Caco-2 (cell line): ENCODE measurements at places on chromosomes 6 and 20. TPM values are rescaled to one million over a fixed set of nuclear protein-coding genes. Genes with fewer than 3 reads are reported as not detected.

DNA sequence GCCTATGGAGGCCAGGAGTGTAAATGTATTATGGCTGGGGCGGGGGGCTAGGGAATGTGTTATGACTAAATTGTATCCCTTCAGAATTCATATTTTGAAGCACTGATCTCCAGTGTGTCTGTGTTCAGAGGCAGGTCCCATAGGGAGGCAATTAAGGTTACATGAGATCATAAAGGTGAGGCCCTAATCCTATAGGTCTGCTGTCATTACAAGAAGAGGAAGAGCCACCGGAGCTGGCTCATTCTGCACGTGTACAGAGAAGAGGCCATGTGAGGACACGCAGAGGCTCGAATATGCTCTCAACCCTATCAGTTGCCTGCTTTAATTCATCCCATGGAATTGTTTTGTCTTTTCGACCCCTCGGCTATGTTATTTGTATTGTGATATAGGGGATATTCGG is 76.9 kb downstream of the VTA1 start:
- DNase-seq = no peak

DNA sequence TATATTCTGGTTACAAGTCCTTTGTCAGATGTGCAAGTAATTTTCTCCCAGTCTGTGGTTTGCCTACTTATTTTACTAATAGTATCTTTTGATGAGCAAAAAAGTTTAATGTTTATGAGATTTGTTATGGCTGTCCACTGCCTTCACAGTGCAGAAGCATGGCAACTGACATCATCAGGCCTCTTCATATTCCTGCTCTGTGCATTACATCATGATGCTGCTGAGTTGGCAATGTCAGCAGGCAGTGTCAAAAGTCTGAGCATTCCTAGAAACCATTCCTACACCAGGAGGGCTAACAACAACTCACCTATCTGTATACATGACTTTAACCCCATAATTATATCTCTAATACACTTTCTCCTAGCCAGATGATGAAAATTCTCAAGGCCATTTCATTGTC is 10.8 kb upstream of the OR2B2 start:
- no peak for DNase-seq

- no peak for DNase-seq
These were observed 12.4 kb downstream of the MTHFD1L start for GRCh38 chr6:150877928-150878327.

CFAP206 gene
- 0.23 TPM in 1 of 2 replicates, not detected in the other for total RNA-seq

GRCh38 chr6:153673225-153673624 is 365.8 kb upstream of the OPRM1 start:
- no peak for DNase-seq

DNA sequence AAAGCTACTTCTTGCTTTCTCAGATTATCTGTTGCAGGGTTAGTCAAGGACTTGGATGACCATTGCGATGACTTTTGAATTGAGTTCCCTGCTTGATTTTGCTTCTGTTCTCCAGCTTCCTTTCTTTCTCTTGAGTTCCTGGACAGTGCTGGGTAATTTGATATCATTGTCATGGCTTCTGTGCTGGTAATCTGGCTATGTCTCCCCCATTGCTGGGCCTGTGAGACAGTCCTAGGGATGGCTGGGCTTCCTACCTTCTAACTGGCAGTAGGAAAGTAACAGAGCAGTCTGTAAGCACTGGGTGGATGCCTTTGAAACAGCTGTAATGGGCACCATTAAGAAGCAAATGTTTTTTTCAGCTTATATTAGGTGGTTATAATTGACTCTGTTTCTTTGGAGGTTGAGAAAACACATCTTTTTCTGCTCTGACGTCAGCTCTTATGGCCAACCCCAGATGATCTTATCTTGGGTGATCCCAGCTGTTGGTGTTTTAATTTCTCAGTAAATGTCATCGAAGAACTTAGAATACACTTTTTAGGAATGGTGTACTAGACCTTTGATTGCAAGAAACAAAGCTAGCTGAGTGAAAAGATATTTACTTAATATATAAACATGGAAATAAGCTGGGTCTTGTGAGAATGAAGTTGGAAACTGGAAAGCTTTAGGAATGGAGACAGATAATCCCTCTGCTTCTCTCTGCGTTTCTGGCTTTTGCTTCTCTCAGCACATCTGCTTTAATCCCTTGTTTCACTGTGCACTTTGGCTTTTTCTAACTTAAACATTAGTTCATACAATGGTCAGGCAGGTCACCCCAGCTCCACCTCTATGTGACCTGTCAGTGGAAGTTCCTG is 195.0 kb upstream of the MAN1A1 start:
- DNase-seq = no peak

DNA sequence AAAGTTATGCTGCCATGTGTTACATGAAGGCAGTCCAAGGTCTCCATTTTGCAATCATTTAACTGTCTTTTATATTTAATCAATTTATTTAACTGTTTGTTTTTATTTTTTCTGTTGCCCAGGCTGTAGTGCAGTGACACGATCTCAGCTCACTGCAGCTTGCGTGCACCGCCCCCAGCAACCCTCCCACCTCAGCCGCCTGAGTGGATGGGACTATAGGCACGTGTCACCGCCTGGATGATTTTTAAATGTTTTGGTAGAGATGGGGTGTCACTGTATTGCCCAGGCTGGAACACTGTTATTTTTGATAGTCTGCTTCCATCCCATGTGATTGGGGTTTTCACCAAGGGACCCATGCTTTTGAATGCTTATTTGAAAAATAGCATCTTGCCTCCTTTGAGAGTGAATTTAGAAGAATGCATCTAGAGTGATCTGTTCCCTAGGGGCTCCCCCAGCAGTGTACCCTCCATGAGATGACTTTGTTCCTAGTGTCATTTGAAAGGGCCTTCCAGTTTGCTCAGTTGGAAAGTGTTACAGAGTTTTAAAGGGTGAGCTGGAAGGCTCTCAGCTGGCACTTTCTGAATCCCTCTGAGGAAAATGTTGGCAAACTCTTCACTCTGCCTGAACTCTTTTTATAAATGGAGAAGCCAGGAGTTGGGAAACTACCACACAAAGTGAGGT is 143.4 kb downstream of the JARID2 start:
- DNase-seq = no peak

GRCh38 chr6:30102970-30103871 is 9.7 kb downstream of the TRIM31 start:
- DNase-seq = peak; percentile 88

DNA sequence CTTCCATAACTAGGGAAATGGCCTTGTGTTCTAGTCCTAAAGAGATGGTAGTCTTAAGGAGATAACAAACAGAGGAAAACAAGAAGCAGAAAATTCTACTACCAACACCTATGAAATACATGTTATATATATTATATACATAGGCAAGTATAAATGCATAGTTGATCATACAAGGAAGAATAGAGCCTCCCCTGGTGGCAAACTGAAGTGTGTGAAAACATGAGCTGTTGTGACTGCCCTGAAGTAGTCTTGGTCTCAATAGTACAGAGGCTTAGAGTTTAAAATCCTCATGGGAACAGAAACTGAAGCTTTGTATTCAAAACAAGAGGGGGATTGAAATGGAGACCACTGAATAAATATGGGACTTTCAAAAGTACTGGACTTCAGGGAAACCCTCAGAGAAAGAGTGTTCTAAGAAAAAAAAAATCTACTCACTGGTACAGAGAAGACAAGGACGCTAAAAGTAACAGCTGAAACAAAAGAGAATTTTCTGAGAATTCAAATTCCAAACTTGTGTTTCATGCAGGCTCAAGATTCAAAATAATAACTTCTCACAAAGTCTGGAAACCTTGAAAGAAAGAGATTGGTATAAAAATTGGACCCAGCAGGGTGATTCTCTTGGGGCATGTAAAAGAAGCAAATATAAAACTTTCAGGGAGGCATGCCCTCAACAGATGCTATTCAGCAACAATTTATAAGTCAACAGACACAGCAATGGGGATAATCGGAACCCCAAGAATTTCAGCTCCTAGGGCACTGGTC is 59.7 kb upstream of the SAMD3 start:
- no peak for DNase-seq

- no peak for DNase-seq
These were observed 61.3 kb downstream of the TRERF1 start for GRCh38 chr6:42390228-42390934.

NEDD9 gene
- total RNA-seq = 33.2 and 36.2 TPM in 2 replicates

ADGRF4 gene
- 10.6 and 11.2 TPM in 2 replicates for total RNA-seq

- no peak for DNase-seq
These were observed at the start of gene ID4 for GRCh38 chr6:19836799-19837510. TSS of gene ID4 (plus strand) at chr6:19837370. CDS start at chr6:19837755, 385 bp downstream.

- DNase-seq = no peak
These were observed 10.6 kb upstream of the EFHC1 start for GRCh38 chr6:52409499-52409898.

DNA sequence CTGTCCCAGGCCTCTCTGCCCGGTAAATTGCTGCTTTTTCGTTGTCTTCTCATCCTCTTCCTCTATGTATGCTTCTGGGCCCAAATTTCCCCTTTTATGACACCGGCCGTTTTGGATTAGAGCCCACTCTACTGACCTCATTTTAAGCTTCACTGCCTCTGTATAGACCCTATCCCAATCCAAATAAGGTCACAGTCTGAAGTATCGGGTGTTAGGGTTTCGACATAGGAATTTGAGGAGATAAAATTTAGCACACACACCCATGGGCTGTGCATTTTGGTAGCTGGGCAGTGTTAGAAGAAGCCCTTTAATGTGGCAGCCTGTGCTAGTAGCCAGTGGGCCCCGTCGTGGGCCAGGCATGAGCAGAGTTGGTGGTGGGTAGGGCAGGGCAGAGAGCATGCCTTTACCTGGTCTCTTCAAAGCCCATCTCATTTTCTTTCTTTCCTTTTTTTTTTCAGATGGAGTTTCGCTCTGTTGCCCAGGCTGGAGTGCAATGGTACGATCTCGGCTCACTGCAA is 27.9 kb upstream of the EZR start:
- DNase-seq = no peak

DNA sequence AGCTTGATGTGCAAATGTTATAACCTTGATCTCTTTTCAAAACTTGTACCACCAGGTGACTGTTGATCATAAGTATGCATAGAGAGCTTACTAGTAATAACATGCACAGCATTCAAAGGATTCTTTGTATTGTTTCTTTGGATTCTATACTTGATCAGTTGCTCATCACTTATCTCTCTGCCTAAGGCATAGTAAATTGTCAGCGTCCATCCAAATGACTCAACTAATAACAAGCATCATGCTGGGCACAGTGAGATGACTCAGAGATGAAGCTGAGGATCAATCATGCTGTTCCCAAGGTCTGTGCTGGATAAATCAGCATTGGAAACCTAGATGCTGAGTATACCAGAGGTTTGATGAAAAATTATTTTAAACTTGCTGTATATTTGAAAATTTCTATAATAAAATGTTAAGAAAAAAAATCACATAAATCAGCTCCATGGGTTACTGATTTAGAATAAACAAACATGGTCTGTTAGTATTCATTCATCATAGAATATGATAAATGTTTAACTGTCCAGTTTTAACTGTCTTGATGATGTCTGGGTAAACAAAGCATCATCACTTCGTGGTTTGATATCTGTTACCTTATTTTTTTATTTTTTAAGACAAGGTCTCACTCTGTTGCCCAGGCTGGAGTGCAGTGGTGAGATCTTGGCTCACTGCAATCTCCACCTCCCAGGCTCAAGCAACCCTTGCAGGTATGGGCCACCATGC is 45.6 kb upstream of the SGK1 start:
- DNase-seq = no peak

DNA sequence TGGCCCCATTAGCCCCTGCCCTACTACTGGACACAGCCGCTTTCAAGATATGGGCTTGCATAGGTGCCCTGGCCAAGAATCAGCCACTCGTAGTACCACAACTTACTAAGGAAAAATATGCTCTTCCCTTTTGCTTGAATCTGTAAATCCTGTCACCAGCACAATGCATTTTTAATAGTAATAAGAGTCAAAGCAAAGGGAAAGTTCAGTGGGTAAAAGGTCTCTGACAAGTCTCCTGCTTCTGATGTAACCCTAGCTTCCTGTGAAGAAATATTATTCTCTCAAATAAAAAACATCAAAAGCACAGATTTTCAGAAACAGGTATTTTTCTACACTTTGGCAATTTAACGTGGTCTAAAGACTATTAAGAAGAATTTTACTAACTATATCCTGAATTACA is 373.8 kb downstream of the GJA1 start:
- no peak for DNase-seq

PTGIS gene
- total RNA-seq = 1.9 and 2.7 TPM in 2 replicates

DNA sequence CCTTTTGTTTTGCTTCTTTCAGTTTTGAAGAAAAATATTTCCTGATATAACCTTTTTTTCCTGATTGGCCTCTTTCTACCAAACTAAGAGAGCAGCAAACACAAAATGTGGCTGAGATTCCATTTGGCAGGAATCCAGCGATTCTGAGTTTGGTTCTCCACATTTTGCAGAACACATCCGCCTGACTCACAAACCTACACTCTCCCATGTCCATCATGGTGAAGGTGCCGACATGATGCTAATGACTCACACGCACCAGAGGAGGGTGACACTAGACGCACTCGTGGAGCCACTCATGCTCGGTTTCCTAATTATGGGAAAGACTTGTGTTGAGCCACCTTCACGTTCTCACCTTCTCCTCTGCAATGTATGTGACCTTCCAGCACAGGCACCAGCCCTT is 45.9 kb upstream of the DUSP22 start:
- no peak for DNase-seq

SLC17A2 gene
- not detected in 2 replicates for total RNA-seq

GRCh38 chr6:54289426-54289825 is 18.8 kb upstream of the TINAG start:
- no peak for DNase-seq

GSTA2 gene
- total RNA-seq = 51.6 and 65.4 TPM in 2 replicates

- DNase-seq = no peak
These were observed 5.7 kb downstream of the KCNK5 start for GRCh38 chr6:39223555-39223954.

ZHX3 gene
- total RNA-seq = 22.9 and 24.6 TPM in 2 replicates

GRCh38 chr20:1374246-1374645 is 18.6 kb downstream of the FKBP1A start:
- DNase-seq = no peak

DNA sequence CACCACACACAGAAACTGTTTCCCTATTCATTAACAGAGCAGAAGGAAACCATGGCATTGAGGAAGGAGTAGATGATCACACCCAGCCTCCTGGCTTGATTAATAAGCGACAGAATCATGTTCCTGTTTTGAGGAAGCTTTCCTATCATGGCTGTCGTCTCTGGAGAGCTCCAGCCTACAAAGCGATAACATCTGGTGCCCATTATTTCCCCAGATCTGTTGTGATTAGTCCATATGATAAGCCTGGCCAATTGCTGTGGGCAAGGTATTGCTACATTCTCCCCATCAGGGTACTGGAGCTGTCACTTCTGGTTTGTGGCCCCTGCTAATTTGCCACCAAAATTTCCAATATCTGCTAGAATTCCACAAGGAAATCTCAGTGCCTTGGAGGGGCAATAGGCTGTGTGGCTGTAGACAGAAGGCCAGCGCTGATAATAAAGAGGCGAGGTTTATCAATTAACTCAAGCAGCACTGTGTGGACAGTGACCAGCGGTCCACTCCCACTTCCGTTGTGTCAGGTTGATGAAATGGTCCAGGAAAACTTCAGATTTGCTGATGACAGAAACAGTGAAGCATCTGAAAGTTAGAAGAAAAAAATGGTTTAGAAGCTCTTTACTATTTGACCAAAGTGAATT is 66.4 kb downstream of the OLIG3 start:
- no peak for DNase-seq

TEAD3 gene
- total RNA-seq = 51.8 and 57.2 TPM in 2 replicates
